ENCODE measurements at places on chromosomes 7 and 10.

GRCh38 chr7:86991093-86991769 lies 68.2 kb downstream of the ELAPOR2 start:
- DNase-seq: no peak

DNA sequence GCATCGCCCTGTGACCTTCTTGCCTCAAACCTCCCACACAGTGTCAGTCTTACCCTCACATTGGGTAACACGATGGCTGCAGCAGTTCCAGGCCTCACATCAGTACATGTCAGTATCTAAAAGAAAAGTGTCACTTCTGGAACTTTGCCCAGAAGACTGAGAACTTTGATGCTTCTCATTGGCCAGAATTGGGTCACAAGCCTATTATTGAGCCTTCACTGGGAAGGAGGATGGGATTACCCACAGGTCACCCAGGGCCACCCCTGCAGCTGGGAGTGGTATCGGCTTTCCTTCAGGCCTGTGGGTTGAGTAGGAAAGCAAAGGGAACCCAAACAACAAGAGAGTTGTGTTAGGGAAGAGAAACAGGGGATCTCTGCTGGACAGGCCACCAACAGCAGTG lies 111.5 kb downstream of the NPY start:
- DNase-seq: no peak

GRCh38 chr7:11506417-11506816 lies 325.6 kb downstream of the THSD7A start:
- DNase-seq: no peak

DNA sequence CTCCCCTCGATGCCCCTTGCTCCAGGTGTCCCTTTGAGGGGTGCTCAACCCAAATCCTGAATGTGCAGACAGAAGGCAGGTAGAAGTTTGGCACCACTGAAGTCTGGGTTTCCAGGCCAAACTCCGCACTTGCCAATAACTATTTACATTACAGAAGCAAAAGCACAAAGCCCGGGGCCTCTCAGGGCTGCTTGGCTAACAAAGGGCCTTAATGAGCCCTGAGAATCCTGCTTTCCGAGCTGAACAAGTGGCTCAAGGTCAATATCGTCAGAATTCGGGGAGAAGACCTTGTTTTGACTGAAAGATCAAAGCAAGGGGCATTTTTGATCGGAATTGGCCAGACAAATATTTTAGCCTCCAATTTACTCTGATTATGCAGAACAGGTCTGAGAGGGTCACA lies 189.9 kb downstream of the HERPUD2 start:
- DNase-seq: no peak

- DNase-seq: no peak
These were observed 17.7 kb downstream of the ZNF775 start for GRCh38 chr7:150396851-150397260.

Measured in AML-193 (cell line).